ENCODE measurements at places on chromosomes 12 and 14.

DNA sequence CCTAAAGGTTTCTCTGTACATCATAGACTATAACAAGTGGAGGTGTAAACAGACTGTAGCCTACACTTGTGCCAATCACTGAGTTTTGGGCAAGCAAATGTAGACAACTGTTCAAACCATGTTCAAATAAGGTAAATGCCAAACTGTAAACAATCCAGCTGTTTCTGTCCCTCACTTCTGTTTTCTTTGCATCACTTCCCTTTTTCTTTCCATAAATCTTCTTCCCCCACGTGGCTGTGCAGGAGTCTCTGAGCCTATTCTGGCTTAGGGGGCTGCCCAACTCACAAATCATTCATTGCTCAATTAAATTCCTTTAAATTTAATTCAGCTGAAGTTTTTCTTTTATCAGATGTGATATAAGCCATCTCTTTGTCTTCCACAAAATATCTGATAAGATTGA, 65.1 kb upstream of the CPM start:
- DNase-seq: no peak

DNA sequence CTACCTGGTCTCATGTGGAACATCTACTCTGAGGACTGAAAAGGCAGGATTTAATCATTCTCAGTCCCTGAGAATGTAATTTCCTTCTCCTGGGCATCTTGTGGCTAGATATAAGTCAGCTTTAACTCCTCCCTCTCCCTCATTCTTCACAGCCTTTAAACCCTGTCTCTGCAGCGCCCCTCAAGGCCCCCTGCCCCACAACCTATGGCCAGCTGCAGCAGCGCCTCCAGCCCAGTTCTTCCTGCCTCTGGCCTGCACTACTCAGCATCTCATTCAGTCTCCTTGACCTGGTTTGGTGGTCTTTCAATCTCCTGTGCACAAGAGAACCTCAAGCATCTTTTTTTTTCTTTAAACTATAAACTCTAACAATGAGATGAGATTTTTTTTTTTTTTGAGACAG, 29.3 kb downstream of the NCKAP5L start:
- no peak for DNase-seq

DNA sequence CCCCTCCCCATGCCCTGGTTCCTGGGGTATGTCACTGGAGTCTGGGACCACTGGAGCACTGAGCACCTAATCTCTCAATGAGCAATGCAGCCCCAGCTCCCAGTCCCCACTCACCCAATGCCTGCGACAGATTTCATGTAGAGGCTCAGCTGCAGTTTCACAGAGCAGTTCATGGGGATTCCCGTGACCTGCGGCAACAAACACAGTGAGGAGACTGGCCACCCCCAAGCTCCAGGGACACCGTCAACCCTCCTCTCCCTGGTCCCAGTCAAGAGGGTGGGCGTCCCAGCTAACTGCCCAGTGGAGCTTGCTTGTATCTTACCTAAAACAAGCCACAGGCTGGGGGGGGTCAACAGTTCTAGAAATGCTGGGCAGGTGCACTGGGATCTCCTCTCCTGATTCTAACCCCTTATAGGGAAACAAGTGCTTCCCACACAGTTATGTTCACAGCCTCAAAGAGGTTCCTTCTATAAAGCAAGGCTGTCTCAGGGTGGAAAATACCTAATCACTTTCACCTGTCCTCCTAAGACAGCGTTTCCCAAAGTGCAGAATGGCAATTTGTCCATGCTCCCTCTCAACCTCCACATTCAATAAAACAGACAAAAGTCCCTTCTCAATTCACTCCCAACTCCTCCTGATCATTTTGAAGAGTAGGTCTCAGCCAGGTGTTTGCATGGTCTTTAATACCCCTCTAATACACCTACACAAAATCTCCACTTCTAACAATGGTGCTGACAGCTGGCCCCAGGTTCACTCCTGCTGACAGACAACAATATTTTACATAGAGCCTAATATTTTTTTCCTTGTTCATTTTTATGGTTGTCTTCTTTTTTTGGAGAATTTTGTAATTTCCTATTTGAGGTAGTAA, 68.3 kb downstream of the SCARB1 start:
- DNase-seq: no peak

- DNase-seq: no peak
Measured at GRCh38 chr12:27012982-27013255, 1.3 kb downstream of the TM7SF3 start.

- DNase-seq: no peak
Measured at GRCh38 chr12:47744778-47745436, 13.8 kb downstream of the RAPGEF3 start.

GRCh38 chr14:103209506-103209905, 86.2 kb downstream of the TNFAIP2 start:
- no peak for DNase-seq

GRCh38 chr14:49960453-49960852, 67.6 kb downstream of the ARF6 start:
- no peak for DNase-seq

DNA sequence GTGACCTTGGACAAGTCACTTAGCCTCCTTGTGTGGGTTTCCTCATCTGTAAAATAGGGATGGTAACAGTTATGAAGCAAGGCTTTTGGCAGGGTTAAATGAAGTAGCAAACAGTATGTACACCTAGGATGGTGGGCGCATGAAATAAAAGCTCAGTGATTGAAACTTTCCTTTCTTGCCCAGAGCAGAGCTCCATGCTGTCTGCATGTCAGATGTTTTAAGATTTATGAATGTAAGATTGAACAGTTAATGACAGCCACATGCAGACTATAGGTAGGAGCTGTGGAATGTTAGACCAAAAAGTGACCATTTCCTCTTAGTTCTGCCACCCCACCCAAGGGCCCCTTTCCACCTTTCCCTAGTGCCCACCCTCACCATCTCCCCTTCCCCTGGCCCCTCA, 12.1 kb downstream of the ITGB7 start:
- no peak for DNase-seq

DNA sequence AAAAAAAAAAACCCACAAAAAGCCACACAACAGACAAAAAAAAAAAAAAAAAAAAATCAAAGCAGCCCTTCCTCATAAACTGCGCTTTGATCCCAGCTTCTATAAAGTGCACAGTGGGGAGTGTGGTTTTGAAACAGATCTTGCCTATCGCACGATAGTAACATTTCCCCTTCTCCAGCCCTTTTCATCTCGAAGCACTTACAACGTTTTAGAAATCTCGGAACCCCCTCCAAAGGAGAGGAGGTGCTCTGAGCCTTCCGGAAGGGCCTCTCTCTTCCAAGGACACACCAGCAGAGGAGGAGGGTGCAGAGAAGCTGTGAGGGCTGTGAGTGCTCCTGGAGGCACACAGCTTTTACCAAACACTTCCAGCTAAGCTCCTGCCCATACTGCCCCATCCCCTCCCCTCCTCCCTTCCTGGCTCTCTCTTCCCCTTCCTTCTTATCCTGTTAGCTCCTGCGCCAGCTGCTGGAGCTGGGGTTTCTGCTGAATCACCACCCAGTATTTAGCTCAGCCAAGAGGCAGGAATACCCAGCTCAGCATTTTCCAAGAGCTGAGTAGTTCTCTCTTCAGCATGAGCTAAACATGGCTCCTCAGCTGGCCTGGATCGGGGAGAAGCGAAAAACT, 28.4 kb downstream of the SLC7A8 start:
- no peak for DNase-seq

DNA sequence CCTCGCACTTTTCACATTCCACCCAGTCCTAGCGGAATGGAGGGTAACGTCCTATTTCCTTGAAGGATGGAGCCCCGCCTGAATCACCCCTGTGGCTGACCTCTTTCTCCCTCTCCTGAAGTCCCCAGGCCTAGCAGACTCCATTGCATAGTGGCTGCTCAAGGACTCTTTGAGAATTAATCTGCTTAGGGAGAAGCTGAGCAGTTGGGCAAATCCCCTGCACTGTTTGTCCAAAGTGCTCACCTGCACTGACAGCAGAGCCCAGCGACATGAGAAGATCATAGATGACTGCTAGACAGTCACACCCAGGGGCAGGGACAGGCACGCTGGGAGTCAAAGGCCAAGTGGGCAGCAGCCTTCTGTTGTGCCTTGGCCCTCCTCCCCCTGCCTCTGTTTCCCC, 37.7 kb upstream of the DICER1 start:
- DNase-seq: no peak

GRCh38 chr14:64201921-64202545, 92.1 kb downstream of the ESR2 start:
- DNase-seq: no peak

- DNase-seq: no peak
Measured at GRCh38 chr12:20119596-20120402, 248.5 kb upstream of the PDE3A start.

DNA sequence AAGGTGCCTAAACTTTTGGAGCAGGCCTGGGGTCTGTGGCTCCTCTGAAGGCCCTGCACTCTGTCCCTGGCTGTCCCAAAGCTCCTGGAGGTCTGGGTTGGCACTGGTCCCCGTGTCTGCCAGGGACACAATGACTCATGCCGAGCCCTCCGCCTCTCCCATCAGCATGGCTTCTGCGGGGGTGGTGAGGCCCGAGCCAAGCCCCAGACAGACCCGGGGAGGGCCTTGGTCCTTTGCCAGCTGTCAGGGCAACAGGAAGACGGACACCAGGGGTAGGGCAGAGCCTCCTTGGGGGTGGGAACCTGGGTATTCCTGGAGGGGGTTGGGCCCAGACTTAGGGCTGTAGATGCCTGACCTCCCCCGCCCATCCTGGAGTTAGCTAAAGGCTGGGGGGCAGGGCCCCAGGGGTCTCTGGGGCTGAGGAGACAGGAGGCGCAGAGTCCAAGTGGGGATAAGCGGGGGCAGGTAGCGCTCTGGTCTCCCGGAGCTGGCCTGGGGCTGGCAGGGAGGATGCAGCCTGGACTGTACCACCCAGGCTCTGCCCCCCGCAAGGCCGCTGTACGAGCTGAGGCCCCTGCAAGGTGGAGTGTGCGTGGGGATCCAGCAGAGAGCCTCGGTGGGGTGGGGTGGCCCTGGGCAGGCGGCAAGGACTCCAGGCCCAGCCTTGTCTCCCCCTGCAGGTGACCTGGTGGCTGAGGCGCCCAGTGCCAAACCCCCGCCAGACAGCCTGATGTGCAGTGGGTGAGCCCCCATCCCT, 16.4 kb upstream of the PUS1 start:
- no peak for DNase-seq

GRCh38 chr12:96197503-96198272, 3.5 kb downstream of the ELK3 start:
- no peak for DNase-seq

DNA sequence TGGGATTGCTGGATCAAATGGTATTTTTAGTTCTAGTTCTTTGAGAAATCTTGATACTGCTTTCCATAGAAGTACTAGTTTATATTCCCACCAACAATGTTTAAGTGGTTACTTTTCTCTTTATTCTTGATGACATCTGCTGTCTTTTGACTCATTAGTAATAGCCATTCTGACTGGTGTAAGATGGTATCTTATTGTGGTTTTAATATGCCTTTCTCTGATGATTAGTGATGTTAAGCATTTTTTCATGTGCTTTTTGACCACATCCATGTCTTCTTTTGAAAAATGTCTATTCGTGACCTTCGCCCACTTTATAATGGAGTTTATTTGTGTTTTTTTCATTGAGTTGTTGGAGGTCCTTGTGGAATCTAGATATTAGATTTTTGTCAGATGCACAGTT, 865.7 kb downstream of the SLC6A15 start:
- DNase-seq: no peak

GRCh38 chr14:54535646-54536045, 25.9 kb downstream of the CGRRF1 start:
- no peak for DNase-seq

GRCh38 chr14:59704054-59704645, 127.5 kb upstream of the CCDC175 start:
- DNase-seq: no peak

DNA sequence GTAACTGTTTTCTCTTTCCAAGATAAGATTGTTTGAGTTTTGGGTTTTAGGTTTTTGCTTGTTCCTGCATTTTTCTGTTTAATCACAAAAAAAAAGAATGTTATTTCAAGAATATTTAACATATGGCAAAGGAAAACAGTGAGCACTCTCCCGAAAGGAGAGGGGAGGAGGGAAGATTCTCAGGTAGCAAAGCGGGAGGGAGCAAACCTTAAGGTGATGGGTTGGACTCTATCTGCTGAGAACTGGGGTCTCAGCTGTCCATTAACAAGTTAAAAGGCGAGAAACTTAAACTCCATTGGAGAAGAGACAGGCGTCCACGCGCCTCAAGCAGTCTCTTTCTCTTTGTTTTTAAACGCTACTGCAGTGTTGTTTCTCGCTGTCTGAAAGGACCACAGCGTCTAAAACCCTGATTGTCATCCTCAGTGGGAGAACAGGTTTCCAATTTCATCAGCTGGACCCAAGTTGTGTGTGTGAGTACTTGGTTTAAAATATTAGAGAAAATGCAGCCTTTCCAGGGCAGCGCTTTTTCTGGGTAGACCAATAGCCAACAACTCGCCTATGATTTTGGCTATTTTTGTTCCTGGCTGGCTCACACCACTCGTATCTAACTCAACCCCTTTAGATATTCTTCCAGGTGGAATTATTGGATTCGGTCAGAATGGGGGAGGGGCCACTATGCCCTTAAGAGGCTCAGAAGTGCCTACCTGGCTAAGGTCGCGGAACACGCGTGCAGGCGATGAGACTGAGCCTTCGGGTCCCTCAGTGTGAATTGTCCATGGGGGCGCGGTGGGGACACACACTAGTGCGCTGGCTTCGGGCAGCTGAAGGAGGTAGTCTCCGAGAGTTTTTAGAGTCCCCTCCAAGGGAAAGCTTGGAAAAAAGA, 8.2 kb downstream of the SIX1 start:
- DNase-seq: no peak

DNA sequence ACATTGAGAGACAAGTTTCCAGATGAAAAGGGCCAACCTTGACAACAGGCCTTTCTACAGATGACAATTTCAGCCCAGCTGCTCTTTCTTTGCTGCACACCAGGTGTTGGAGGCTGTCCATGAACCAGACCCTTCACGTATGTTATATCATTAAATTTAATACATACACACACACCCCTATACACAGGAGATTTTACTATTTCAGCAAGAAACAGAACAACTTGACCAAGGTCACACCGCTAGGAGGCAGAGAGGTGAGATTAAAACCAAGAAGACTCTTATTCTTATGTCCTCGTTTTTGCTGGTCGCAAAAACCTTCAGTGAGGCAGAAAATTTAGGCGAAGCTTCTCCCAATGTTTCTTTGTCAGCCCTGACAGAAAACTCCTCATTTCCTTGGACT, 1585.9 kb downstream of the AACS start:
- no peak for DNase-seq

DNA sequence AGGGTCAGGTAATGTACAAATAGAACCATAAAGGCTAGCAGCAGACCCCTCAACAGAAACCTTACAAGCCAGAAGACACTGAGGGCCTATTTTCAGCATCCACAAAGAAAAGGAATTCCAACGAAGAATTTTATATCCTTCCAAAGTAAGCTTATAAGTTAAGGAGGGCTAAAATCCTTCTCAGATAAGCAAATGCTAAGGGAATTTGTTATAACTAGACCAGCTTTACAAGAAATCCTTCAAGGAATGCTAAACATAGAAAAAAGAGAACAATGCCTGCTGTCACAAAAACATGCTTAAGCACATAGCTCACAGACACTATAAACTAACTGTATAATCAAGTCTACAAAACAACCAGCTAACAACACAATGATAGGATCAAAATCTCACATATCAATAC, 130.7 kb upstream of the RPL10L start:
- no peak for DNase-seq

Data from stimulated activated CD8-positive, alpha-beta memory T cell treated with anti-CD3 and anti-CD28 coated beads, Interleukin-15, amount 100 ng/mL, for 48 hours (primary cell).